ENCODE measurements at places on chromosomes 16 and 17.

GRCh38 chr16:86597880-86598606 lies 19.7 kb downstream of the FOXL1 start:
- DNase-seq, result peak; percentile 47

DNA sequence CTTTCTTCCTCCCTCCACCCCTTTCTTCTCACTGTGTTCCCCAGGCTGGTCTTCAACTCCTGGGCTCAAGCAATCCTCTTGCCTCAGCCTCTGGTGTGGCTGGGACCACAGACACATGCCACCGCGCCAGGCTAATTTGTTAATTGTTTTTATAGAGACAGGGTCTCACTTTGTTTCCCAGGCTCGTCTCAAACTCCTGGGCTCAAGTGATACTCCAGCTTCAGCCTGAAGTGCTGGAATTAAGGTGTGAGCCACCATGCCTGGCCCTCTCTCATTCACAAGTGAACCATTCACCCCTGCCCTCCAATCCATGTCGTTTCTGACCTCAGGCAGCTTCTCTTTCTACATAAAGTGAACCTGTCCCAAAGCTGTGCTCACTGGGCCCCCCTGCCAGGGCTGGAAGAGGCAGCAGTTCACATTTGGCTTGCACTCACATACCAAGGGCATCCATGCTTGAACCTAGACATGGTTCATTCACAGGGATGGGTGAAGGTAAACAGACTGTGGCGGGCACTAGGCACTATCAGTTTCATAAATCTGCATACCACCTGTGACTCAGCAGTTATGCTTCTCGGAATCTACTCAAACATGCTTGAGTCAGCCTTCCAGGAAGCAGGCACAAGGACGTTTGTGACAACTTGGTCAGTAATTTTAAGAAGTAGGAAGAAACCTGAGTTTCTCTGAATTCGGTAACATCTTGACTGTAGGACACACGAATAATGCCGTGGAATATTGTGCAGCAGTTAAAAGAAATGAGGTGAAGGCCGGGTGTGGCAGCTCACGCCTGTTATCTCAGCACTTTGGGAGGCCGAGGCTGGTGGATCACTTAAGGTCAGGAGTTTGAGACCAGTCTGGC lies 6.0 kb upstream of the RNF213 start:
- DNase-seq, result peak; percentile 93

DNA sequence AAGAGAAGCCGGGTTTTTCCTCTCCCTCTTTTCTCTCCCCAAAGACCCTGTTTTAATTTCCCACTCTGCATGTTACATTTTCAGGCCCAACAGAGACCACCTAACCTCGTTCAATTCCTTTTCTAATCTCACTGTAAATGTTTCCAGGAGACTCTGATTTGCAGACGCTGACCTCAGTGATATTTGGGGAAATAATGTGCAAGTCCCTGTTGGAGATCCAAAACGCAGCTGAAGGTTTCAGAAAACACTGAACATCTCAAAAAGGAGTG lies 386.6 kb downstream of the NPIPA8 start:
- no peak for DNase-seq

GRCh38 chr17:65583921-65584603 lies 22.6 kb upstream of the AXIN2 start:
- no peak for DNase-seq

DNA sequence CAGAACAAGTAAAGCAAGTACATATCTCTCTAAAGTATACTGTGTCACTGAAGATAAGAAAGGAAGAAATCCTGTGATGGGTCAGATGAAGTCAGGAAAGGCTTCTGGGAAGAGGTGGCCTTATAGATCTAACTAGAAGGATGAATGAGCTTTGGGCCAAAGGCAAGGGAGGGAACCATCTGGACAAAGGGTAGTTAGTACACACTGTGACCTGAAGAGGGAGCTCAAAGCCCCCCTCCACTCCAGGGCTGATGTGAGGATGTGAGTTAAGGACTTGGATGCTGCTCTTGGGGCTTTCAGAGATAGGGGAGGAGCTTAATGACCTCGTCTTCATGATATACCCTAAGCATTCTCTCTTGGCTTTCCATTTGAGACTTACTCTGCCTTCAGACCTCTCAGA lies 185.3 kb upstream of the CACNG3 start:
- peak; percentile 24 for DNase-seq

GRCh38 chr17:73552300-73553048 lies 91.8 kb downstream of the SDK2 start:
- DNase-seq, result no peak

DNA sequence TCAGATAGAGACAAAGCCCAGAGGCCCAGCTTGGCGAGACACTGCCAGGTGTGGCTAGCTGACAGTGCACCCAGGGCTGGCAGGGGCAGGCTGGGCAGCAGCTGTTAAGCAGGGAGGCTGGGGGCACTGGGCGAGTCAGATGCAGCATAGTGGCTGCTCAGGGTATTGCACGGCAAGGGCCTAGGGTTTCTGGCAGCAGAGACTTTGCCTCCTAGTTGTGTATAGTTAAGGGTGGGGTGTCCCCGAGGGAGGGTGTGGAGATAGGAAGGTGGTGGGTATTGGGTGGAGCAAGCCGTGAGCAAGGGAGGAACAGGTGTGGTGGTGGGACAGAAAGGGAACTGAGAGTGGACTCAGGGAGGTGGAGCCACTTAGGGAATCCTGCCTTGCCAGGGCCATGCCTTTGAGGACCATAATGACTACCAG lies 66.0 kb downstream of the SMPD3 start:
- DNase-seq, result no peak

DNA sequence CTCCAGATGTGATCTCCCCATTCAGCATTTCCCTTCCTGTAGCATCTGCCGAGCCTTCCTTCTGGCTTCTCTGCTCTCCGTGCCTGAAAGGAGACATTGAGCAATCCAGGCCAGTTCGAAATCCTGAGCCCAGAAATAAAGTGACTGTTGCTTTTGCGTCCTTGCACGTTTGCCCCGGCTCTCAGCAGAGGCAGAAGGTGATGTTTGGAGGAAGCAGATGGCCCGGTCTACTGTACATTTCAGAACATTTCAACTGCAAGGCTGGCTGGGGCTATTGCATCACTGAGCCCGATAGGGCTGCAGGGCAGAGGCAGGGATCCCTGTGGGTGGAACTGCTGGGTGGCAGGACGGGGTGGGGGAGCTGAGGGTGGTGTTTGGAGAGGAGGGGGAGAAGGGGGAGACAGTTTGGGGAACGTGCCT lies 29.4 kb downstream of the IRF8 start:
- peak; percentile 44 for DNase-seq

GRCh38 chr17:56751145-56751738 lies 82.5 kb downstream of the C17orf67 start:
- no peak for DNase-seq

GRCh38 chr17:22267019-22267418 lies 574.7 kb downstream of the KCNJ18 start:
- DNase-seq, result no peak

- DNase-seq, result peak; percentile 58
Observed at GRCh38 chr16:3879887-3880564, 487 bp downstream of the CREBBP start.

DNA sequence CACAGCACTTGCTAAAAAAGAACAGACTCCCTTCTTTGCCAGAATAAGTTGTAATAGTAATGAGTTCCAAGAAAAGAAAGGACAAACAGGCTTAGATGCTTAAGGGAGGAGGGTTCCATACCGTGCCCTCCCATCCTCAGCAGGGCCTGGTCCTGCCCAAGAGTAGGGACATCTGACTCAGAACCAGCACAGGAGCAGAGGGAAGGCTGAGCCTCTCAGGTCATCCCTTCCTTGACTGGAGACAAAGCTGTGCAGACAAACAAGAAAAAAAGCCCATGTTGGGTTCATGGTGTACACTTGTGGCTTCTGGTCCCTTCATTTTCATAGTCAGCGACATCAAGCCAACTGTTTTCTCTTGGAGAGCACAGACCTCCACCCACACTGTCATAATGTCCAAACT lies 44.2 kb upstream of the NDRG4 start:
- no peak for DNase-seq

DNA sequence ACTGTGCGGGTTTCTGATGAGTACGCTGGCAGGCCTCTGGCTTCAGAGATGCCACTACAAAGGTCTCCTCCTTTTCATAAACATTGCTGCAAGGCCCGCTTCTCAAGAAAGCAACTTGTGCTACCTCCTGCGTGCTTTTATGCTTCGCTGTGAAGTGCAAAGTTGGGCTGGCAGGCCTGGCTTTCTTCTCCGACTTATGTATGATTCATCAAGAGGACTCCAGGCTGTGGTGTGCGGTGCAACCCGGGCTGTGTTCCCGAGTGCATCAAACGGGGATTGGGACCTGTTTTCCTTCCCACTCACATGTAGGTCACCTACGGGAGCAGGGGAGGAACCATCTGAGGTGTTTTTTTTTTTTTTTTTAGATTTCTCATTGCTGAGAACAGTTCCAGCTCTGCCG lies 534.1 kb downstream of the WWOX start:
- no peak for DNase-seq

DNA sequence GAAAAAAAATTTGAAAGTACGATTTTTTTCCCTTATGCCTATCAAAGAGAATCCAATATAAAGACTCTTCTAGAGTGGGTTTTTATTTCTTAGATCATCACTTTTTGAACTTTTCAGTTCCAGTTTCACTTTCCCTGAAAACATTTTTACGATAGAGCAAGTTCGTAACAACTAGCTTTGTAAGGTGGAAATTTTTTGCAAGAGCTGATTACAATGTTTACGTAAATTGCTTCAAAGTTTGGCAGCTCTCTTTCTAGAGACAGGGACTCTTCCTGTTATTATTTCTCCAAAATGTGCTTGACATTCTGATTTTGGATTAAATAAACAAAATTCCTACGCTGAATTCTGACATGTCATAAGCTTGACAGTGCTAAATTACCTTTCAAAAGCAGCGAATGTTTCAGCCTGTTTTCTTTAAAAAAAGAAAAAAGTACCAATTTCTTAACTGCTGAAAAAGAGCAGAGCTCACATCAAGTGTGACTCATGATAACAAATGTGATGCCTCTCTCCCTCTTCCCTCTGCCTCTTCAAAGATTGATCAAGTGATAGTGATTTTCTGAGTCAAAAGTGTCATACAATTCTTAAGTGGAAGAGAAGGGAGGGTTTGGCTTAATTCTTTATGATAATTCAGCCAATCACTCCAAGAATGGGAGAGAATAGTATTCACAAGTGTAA lies 175.2 kb downstream of the KCNJ2 start:
- peak; percentile 63 for DNase-seq

- no peak for DNase-seq
Observed at GRCh38 chr16:89784406-89784805, 32.0 kb downstream of the FANCA start.

DNA sequence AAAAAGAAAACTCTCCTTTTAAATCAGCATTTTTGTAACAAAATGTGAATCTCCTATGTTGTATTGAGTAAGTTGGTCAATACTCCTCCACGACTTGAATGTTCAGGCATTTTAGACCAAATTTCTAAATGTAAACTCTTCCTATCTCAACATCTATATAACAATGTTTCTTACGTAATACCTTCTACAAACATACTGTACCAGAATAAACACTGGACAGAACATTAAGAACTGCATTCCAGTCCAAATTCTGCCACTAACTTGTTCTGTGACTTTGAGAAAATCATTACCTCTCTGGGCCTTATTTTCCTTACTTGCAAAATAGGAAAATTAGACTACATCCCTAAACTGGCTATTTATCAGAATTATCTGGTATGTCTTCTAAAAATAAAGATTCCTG lies 40.1 kb downstream of the AKAP10 start:
- DNase-seq, result peak; percentile 54

- peak; percentile 100 for DNase-seq
Observed at GRCh38 chr17:14737984-14738651, 437.2 kb downstream of the HS3ST3B1 start.

DNA sequence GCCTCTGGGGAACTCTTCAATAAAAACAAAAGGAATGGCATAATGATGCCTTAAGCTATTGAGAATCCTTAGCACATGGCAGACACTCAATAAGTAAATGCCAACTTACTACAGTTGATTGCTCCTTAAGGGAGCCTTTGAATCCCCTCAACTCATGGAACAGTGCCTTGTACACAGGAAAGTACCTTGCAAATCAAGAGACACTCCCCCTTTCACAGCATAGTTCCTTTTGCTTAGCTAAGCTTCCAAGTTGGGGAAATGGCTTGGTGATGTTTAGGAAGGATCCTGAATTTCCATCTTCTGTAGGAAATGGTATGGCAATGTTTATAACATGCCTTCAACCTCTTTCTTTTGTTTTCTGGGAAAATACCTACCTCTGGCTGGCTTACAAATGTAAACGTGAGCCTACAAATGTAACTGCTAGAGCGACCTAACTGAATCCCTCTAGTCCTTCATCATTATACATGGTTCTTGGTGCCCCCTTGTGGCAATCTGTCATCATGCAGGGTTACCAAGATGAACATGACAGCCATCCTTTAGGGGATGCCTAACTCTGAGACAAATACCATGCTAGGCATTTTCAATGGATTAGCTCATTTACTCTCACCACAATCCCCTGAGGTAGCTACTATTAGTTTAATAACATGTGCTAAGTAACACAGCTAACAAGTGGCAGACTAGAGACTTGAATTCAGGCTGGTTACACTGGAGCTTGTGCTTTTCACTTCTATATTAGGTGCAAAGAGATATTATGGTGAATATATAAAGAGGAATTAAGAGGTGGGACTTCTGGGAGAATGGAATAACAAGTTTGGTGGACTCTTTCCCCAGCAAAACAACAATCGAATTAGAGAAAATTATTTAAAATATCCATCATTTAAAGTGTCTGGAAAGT lies 65.0 kb downstream of the MMD start:
- peak; percentile 73 for DNase-seq

DNA sequence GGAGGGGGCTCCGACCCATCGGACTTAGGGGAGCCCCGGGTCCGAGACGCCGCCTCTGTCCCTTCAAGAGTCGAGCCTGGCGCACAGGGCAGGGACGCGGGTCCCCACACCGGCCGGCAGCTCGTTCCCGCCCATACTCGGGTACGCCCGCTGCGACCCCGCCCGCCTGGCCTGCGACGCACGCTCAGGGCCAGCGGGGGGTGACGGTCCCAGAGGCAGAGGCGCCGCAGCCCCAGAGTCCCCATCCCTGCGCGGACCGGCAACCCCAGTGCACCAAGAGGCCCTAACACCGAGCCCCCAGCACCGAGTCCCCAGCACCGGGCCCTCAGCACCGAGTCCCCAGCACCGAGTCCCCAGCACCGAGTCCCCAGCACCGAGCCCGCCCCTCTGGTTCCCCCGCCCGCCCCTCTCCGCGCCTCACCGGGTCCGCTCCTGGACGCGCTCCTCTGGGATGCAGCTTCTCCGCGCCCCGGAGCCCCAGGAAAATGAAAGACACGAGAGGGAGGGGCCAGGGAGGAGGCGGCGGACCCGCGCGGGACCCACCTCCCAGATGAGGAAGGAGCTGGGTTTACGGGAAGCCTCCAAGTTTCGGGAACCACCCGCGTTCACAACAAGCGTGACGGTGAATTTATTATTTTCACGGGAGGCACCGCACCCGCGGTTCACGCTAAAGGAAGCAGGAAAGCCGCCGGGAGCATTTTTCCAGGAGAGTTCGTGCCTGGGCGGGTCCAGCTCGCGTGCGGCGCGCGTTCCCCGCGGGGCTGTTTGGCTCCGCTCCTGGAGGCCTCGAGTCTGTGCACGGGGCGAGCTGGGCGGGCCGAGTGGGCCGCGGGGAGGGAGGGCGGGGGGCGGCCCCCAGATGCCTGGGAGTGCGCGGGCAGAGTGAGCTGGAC lies at the start of gene SECTM1:
Gene SECTM1, minus strand, starts transcription at position 488 of the 893 bp plus-strand sequence. CDS start 6,526 bp downstream, outside the sequence.
- DNase-seq, result no peak

- DNase-seq, result no peak
Observed at GRCh38 chr16:88978608-88979346, 1.8 kb upstream of the CBFA2T3 start.
